Peyer's patch (tissue), 4 donors: ENCODE measurements at places on chromosomes 16 and 17. TPM values are rescaled to one million over a fixed set of nuclear protein-coding genes. Genes with fewer than 3 reads are reported as not detected.

- no peak for DNase-seq
Observed at GRCh38 chr17:70307430-70308225, 138.3 kb downstream of the KCNJ2 start.

DNA sequence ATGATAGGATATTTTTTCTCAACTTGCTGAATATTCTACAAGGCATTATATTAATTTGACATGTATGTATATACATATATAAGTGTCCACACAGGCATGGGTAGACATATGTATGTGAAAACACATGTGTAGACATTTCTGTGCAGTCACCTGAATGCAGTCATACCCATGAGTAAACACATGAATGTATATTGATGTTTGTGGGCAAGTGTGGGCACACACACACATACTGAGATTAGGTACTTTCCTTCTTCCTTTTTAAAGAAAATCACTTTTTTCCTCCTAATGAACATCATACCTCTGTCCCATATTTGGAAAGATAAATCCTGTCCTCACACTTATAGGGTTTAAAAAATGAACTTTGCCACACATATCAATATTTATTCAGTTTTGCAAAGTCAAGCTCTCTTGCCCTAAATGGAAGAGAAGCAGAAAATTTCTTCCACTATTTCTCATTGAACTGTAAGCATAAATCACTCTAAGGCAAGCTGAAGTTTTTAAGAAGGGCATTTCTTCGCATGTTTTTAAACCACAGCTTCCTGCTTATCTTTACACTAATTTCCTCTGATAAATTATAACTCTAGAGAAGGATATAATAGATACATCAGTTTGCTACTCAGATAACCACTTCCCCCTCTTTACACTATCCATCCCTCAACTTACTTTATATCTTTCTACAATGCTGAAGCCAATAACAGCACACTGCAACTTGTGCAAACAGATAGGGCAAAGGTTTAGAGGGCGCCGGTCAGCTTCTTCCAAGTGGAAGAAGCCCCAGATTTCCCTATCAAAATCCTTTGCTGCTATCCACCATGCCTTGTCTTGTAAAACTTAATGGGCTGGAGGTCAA lies 49.6 kb upstream of the LRRC37A3 start:
- no peak for DNase-seq

DNA sequence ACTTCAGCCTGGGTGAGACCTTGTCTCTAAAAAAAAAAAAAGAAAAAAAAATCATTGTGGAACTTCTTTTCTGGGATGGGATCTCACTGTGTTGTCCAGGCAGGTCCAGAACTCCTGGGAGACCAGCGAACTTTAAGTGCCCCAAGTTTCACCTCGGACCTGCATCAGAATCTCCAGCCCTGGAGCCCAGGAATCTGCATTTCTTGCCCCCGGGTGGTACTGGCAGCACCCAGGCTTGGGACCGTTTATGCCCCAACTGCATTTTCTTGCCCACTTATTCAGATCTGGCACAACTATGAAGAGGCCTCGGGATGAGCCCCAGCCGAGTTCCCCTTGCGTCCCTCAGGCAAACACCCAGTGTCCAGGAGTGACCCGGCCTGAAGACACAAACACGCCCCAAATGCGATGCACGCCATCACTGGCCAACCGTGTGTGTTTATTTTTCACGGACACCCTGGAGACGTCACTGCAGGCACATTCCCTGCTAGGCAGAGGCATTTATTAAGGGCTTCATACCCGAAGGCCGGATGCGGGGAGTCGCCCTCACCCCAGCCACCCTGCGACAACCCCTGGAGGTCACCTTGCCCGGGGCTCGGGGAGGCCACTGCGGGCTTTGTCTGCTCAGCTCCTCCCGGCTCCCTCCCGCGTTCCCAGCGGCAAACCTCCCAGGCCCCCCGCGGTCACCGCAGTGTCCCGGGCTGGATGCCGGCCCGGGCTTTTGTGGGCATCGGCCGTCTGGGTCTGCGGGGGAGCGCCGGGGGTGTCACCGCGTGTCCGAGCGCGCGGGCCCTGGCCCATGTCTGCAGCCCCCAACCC lies 684 bp upstream of the SPIRE2 start:
- DNase-seq = no peak

- DNase-seq = no peak
Observed at GRCh38 chr17:29148257-29148789, 31.9 kb downstream of the MYO18A start.

GRCh38 chr16:87713451-87714229 lies 52.1 kb downstream of the KLHDC4 start:
- peak; percentile 65 for DNase-seq

- DNase-seq = peak; percentile 62
Observed at GRCh38 chr16:80948886-80949493, 57.7 kb downstream of the CMC2 start.

DNA sequence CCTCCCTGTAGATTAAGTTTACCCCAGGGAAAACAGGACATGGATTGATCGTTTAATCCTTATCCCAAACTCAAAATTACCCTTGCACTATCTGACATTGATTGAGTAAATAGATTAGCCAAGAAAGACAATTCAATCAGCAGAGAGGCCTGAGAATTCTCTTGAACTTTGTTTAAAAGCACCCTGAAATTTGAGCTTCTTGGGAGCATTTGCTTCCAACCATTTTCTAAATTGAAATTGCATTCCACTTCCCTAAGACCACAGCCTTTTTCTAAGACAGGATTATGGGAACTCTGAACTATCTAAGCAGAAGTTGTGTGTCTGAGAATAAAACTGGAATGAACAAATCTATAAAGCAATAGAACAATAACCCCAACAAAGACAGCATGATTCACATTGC lies 76.6 kb upstream of the TNRC6A start:
- DNase-seq = no peak

DNA sequence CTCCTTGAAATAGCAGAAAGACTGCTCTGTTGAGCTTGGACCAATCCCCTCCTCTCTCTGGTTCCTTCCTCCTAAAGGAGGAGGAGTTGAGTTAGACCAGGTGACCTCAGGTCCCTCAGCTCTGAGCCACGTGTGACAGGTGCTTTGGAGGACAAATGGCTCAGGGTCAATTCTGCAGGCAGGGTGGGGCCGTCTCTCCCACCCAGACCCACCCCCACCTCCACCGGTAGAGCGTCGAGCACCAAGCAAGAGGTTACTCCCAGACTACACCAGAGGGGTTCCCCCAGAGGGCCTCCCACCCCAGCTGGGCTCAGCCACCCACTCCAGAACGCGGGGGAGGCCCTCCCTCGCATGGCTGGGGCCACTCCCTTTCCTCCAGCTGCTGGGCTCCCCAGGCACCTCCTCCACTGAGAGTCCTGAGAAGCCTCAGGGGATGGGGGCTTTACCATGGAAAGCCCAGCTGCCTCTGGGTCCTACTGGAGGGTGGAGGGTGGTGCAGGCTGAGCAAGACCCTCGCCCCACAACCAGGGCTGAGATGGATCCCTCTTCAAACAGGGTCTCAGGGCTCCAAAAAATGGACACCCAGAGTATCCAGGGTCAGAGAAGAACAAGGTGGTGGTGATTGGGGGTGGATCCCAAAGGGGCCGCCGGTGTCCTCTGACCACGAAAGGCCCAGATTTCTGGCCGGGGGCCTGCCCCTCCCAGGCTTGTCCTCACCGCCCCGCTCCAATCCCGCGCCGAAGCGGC lies 7.6 kb downstream of the MYO1C start:
- DNase-seq = peak; percentile 82

- DNase-seq = no peak
Observed at GRCh38 chr16:60302676-60303075, 1568.6 kb upstream of the GOT2 start.

DNA sequence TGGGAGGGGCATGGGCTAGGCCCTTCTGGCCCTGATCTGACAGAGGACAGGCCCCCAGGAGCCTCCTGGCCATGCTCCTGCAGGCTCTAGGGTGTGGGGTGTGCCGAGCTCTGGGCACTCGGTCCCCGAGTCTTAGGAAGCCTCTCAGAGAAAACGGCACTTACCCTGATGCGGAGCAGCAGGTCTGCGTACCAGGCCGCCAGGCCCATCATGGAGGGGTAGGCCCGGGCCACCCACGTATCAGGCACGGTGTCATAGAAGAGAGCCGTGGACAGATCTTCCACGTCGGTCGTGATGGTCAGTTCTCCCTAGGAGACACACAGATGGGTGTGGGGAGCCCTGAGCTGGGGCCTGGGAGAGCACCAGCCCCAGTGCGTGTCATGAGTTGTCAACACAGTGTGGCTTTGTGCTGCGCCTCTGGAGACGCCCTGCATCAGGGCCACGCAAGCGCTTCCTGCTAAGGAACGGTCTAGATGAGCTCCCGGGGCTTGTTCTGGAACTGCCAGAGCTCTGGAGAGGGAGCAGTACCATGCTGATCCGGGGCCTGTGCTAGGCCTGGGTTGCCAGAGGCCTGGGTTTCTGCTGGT lies 47.9 kb downstream of the PGS1 start:
- no peak for DNase-seq

DNA sequence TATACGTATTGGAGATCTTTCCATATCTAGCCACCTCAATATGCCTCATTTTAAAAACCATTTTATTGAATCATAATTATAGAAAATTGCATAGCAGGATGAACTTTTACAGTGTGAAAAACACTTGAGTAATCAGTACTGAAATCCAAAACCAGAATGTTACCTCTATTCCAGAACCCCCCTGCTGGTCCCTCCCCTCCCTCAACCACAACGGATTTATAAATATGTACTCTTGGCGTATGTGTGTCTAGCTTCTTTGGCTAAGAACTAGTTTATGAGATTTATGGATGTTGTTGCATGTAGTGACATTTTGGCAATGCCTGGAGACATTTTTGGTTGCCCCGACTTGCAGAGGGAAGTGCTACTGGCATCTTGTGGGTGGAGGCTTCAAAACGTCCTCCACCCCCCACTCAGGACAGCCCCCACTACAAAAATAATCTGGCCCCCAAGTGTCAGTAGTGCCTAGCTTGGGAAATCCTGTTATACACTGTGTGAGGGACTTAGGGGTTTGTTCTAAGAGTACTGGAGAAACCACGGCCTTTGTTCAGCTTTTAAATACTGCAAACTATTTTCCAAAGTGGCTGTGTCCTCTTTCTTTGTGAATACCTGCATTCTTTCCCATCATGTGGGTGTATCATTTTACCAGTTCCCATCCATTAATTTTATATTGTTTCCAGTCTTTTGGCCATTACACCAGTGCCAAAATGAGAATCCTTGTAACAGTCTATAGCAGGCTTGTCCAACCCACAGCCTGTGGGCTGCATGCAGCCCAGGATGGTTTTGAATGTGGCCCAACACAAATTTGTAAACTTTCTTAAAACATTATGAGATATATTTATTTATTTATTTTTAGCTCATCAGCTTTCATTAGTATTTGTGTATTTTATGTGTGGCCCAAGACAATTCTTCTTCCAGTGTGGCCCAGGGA lies 23.7 kb downstream of the ITPRIPL2 start:
- DNase-seq = no peak

GRCh38 chr17:58331815-58332777 lies 3.5 kb upstream of the TSPOAP1 start:
- DNase-seq = peak; percentile 97

Gene AKAP1
- 176 TPM for total RNA-seq

Gene TM4SF5
- 75.3 TPM for total RNA-seq

Gene TAT
- total RNA-seq = not detected

Gene KRTAP17-1
- total RNA-seq = not detected

Gene IRF8
- total RNA-seq = 67.0 TPM

Gene KIF19
- 8.1 TPM for total RNA-seq
